ENCODE measurements at places on chromosomes 4 and X.

DNA sequence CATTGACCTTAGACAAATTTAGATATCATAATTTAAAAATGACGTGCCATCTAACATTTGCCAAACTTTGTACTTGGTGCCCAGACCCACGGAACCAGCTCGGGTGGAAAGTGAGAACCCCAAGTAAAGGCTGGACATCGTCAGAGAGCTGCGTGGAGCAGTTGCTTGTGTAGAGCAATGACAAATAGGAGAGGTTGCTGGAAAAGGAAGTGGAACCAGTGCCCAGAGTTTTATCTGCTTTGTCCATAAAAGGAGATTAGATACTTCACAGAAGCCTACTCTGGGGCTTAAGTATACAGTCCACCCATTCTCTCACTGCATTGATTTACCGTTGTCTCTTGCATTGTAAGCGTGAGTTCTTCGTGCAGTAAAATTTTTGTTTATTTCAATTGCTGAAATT is 5.4 kb upstream of the TBC1D1 start:
- no peak for DNase-seq

DNA sequence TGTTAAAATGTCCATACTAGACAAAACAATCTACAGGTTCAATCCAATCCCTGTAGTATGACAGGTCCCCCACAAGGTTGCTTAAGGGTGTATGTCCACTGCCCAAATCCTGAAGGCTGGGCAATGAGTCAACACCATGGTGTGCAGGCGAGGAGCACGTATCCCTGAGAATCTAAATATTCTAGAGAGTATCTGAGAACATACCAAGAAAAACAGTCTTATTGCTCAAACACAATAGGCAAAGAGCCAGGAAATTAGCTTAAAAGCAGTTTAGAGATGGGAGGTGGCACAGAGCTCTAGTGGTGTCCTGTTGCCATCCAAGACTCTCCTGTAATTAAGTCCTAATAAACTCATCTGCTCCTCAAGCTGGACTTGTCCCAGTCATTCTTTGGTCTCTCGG is 37.0 kb downstream of the RCHY1 start:
- DNase-seq: no peak

GRCh38 chrX:85375333-85375738 is 4.1 kb downstream of the POF1B start:
- DNase-seq: no peak

DNA sequence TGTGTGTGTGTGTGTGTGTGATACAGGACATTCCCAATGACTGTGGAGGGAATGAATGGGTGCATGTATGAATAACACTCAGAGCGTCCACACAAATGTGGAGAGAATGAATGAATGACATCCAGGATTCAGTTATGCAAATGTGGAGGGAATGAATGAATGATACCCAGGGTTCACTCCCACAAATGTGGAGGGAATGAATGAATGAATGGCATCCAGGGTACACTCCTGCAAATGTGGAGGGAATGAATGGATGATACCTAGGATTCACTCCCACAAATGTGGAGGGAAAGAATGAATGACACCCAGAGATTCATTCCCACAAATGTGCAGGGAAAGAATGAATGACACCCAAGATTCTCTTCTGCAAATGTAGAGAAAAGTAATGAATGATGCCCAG is 36.0 kb upstream of the ASMTL start:
- no peak for DNase-seq

- no peak for DNase-seq
These were observed 7.3 kb upstream of the BRWD3 start for GRCh38 chrX:80817002-80817401.

GRCh38 chr4:52059372-52059771 is 8.3 kb downstream of the SPATA18 start:
- no peak for DNase-seq
